ENCODE measurements at places on chromosomes 16 and 17.

DNA sequence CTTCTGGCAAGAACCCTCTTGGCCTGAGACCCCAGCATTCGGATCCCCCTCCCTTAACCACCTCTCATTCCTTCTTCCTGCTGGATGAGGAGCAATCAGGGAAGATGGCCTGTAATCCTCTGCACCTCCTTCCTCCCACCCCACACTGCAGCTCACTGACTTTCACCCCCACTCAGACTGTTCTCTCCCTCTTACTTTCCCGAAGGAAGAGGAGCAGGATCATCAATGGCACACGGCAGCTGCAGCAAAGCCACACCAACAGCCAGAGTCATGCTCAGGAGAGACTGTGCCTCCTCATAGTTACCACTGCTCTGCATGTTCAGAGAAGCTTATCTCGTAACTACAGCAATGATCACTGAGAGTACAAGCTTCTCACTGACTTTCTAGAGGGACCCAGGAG is 10.1 kb upstream of the TMEM101 start:
- no peak for DNase-seq

GRCh38 chr17:41264599-41264998 is 579 bp upstream of the KRTAP9-6 start:
- no peak for DNase-seq

DNA sequence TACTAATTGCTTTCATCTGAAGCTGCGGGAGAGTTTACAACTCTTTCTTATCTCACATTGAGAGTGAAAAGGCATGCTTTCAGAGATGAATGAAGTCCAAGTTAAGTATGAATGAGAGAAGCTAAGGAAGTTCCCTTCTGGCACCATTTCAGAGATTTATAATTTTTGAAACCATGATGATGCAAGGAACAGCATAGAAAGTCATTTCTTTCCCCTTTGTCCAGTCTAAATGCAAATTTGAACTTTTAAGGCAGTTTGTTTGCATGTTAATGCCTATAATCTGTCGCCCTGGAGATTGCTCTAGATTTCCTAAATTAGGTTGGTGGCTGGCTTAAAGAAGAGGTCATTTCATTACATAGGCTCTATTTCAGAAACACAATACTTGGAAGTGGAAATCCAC is 594.8 kb upstream of the GOT2 start:
- no peak for DNase-seq

DNA sequence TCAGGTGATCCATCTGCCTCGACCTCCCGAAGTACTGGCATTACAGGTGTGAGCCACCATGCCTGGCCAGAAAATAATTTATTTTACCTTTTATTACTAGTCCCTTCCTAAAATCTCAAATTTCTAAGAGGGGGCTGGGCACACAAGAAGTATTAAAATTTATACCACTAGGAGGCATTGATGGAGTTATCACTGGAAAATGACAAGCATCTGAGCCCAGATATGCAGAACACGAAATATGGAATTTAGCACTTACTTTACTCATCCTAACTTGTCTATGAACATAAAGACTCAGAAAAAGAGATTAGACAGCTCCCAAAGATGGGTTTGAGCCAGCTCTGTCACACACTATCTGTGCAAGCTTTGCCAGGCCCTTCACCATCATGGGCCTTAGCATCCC is 46.4 kb downstream of the STAT5A start:
- DNase-seq: no peak

GRCh38 chr17:73010414-73010813 is 82.1 kb downstream of the SLC39A11 start:
- DNase-seq: no peak
